GM12864 (cell line): ENCODE measurements at places on chromosomes 2 and 18.

GRCh38 chr2:114049280-114049679 lies 159.4 kb downstream of the ACTR3 start:
- no peak for DNase-seq

DNA sequence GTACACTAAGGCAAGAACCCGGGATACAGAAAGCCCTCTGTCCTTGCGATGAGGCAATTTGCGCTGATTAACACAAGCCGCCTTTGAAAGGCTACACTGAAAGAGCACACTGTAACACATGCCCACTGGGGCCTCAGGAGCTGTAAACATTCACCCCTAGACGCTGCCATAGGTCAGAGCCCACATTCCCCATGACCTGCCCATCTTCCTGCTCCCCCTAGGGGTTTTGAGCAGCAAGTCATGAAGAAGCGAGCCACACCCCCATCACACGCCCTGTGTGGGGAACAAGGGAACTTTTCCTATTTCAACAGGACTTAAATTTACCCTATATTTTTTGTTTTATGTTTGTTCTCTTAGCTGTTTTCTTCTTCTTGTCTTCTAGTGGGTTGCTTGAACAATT lies 47.8 kb upstream of the SLC4A10 start:
- DNase-seq: no peak

GRCh38 chr2:172013396-172013795 lies 13.6 kb downstream of the METAP1D start:
- no peak for DNase-seq

DNA sequence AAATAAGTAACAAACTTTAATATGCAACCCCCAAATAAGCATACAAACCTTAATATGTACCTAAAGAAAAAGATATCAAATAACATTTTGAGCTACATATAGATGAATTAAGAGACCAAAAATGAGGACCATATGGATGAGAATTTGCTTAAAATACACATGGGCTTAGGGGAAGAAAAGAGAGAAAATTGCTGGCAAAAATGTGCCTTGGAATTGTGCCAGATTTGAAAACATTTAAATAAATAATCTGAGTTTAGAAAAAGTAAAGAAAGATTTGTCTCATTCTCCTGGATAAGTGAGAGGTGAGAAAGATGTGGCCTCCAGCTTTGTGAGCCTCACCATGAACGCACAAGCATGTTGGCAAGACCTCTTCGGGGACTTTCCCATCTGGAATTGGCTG lies 372.6 kb downstream of the SOX11 start:
- DNase-seq: no peak

GRCh38 chr2:38315707-38316333 lies 61.3 kb downstream of the ATL2 start:
- DNase-seq: peak; percentile 10
